NCI-H2171 (cell line): ENCODE measurements at places on chromosomes 16 and 17.

GRCh38 chr16:16045879-16046278, 96.5 kb downstream of the ABCC1 start:
- no peak for DNase-seq

GRCh38 chr16:12168074-12169000, 191.8 kb downstream of the SNX29 start:
- DNase-seq, result no peak

GRCh38 chr17:56020369-56020768, 132.9 kb upstream of the ANKFN1 start:
- no peak for DNase-seq

DNA sequence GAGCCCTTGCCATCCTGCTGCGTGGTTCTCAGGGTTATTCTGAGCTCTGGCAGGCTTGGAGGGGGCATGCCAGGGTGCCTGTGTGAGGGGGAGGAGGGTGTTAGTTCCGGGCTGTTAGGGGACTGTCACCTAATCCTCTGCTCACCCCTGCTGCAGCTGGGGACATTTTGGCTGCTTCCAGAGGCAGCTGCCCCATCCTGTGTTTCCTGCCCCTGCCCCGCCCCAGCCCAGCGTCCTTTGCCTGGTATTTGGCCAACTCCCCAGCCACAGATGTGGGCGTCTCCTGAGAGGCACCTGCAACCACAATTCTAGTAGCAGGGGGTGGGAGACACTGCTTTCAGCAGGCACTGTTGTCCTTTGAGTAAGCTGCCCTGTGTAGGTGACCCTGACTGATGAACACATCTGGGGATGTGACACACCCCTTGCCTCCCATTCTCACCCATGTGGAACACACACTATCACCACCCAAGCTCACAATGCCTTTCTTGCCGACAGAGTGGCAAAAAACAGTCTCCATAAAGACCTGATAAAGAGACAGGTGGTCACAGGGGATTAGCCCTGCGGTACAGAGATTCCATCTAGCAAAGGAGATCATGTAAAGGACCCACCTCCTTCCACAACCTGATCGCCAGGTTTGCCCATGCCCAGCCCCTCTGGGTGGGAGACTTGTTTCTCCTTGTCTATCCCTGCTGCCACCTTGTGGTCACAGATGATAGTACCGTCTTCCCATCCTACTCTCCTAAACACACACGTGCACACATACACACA, at the start of gene CHRNE:
Gene CHRNE, minus strand, starts transcription at position 48 of the 768 bp plus-strand sequence. Its CDS starts 35 bp downstream, at position 13.
- peak; percentile 76 for DNase-seq

GRCh38 chr17:35022536-35023063, 40.9 kb downstream of the RFFL start:
- no peak for DNase-seq
